SK-MEL-5 (cell line): ENCODE measurements at places on chromosomes 5 and 9. TPM values are rescaled to one million over a fixed set of nuclear protein-coding genes. Genes with fewer than 3 reads are reported as not detected.

Gene RECK
- 7.9 and 10.0 TPM in 2 replicates for total RNA-seq

- DNase-seq, result peak; percentile 25
Observed at GRCh38 chr5:135670588-135670987, 91.8 kb upstream of the CXCL14 start.

Gene NOTCH1
- 3.0 and 3.2 TPM in 2 replicates for total RNA-seq

Gene C1QTNF3
- 0.59 and 0.77 TPM in 2 replicates for total RNA-seq

DNA sequence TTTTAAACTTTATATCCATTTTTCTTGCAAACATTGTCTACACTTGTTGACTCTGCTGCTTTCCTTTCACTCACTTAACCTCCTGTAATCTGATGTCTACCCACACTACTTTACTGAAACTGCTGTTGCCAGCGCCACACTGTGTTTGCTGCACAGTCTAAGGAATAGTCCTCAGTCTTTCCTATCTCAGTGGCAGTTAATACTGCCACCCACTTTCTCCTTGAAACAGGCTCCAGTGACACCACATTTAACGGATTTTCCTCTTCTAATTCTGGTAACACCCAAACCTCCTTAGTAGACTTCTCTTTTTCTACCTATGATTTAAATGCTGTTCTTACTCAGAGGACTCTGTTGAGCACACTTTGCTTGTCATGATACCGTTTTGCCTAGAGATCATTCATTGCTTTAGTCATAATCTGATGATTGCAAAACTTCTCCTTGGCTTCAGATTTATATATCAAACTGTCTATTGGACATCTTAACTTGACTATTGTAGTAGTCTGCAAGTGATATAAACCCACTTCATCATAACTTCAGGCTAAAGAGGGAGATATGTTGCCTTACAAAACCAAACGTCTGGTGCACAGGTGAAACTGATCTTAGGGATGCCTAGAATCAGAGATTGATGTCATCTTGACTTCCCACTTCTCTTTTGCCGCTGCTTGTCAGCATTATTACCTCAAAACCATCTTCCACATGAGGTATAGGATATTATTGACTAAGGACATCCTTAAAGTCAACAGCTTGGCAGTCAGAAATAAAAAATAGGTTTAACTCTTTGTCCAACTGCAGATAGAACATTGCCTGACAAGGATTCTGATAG is 94.1 kb downstream of the CDC42SE2 start:
- peak; percentile 11 for DNase-seq

DNA sequence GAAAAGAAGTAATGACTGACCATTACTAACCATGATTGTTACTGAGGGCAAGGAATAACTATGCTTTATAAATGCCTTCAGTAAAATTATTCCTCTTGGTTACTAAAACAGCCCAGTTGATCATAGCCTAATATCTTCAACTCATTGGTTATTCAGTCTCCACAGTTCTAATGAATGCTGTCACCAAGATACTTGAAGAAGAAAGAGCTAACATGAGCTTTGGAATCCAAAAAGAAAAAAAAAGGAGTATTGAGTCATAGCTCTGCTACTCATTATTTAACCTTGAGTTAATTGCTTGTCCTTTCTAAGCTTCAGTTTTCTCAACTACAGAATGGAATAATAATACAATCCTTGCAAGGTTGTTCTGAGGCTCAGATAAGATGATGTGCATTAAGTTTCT is 187.7 kb downstream of the BRINP1 start:
- DNase-seq, result no peak

DNA sequence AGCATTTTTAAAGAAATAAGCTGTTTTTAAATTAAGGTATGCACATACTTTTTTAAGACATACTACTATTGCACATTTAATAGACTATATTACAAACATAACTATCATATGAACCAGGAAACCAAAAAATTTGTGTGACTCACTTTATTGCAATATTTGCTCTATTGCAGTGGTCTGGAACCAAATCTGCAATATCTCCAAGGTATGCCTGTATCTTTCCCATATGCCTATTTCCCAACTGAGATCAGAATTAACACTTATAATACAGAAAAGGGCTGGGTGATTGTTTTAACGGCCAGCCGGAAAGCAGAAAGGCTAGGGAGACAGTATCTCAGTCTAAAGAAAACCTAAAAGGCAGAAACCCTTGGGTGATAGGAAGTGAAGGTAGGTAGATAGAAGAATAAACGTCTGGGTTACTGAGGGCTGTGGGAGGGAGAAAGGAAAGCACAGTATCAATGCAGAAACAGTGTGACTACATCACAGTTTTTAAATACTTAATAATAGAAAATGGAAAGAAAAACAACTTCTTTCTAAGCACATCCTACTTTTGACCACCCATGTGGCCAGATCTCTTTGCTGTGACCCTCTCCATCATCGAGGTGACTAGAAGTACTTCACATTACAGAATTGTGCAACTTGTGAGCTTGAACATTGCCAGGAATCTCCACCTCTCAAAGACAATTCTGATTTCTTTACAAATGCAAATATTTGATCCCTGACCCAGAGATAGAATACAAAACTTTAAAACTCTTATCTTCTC is 126.4 kb downstream of the LPAR1 start:
- DNase-seq, result no peak

Gene PTTG1
- 238 and 294 TPM in 2 replicates for total RNA-seq

Gene OR13C3
- total RNA-seq, result not detected in 2 replicates

GRCh38 chr5:143434261-143435209 is 31.0 kb upstream of the NR3C1 start:
- DNase-seq, result no peak

DNA sequence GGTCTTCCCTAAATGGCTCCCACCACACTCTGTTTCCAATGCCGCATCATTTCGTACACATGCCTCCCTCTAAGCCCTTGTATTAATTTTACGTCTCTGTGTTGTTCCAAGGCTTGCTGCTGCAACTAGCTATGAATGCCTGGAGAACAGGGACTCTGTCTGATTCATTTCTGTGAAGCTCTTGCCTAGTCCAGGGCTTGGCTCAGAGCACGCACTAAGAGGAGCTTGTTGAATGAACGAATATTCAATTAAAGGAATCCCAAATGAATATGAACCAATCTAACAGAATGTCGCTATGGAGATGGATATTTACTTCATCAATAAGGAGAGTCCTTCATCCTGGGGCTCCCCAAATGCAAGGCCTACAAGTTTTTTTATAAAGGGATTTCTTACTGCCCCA is 55.3 kb downstream of the TGFBR1 start:
- no peak for DNase-seq

DNA sequence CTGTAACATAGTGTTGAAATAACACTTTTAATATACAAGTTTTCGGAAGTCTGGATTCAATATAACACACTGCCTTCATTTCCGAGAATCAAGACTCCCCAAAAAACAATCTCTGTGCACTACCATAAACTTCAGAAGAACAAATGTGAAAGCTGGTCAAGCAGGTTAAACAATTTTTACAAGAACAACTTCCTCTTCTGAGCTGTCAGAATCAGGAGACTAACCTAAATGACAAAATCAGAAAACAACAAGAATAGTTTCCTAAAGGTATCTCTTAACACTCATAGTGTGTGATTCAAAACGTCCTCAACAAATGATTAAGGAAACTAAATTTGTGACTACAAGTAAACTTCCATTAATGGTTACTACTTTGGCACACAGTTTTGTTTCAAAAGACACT is 11.6 kb downstream of the C9orf72 start:
- DNase-seq, result no peak

- no peak for DNase-seq
Observed at GRCh38 chr5:73296772-73297171, 123.8 kb downstream of the TMEM174 start.

Gene GARIN3
- not detected in 2 replicates for total RNA-seq

Gene OXCT1
- total RNA-seq, result 42.1 and 46.5 TPM in 2 replicates

- DNase-seq, result no peak
Observed at GRCh38 chr5:125710745-125711144, 712.5 kb upstream of the GRAMD2B start.

Gene ENTR1
- total RNA-seq, result 71.1 and 72.5 TPM in 2 replicates

- DNase-seq, result peak; percentile 58
Observed at GRCh38 chr5:98969400-98969799, 40.6 kb upstream of the CHD1 start.

GRCh38 chr5:171755354-171755821 is 30.2 kb upstream of the SMIM23 start:
- no peak for DNase-seq

DNA sequence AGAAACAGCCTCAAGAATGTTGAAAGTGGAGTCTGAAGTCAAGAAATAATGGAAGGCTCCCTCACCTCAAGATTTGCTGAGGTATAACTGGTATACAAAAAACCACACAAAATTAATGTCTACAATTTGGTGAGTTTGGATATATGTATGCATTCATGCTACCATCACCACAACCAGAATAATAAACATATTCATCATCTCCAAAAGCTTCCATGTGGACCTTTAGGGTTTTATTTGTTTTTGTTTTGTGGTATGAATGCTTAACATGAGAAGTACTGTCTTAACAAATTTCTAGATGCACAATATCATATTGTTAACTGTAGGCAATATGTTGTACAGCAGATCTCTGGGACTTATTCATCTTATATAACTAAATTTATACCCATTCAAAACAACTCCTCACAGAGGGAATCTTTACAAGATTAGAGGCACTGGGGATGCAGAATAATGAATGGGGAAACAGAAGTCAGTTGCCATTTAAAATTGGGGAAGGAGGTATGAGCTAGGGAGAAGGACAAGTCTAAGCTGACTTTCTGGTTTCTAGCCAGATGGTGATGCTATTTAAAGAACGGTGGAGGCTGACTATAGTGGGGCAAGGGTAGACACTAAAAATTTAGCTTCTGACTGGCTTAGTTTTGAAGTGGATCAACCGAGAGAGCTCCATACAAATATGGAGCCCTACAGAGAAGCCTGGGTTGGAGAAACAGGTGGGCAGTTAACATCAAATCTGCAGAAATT is 213.9 kb downstream of the BNC2 start:
- no peak for DNase-seq

GRCh38 chr5:885529-885928 is 7.1 kb downstream of the BRD9 start:
- DNase-seq, result no peak

Gene CRHBP
- total RNA-seq, result not detected in 2 replicates

Gene KCNMB1
- total RNA-seq, result not detected in 2 replicates

GRCh38 chr9:134546746-134547145 is 94.9 kb upstream of the COL5A1 start:
- no peak for DNase-seq
